ENCODE measurements at places on chromosomes 11 and 22.
A peak's percentile ranks its signal among the peaks of the same experiment; 100 is the strongest.

- DNase-seq: no peak
Observed at GRCh38 chr22:37932401-37932800, 21.0 kb downstream of the C22orf23 start.

GRCh38 chr22:44190381-44190976 is 9.8 kb downstream of the PARVG start:
- DNase-seq: no peak

GRCh38 chr11:33774736-33775466 is 581 bp upstream of the FBXO3 start:
- no peak for DNase-seq

GRCh38 chr11:26753723-26754504 is 32.1 kb upstream of the SLC5A12 start:
- peak; percentile 2 for DNase-seq

- DNase-seq: no peak
Observed at GRCh38 chr22:41907436-41908401, 7.2 kb downstream of the SHISA8 start.

DNA sequence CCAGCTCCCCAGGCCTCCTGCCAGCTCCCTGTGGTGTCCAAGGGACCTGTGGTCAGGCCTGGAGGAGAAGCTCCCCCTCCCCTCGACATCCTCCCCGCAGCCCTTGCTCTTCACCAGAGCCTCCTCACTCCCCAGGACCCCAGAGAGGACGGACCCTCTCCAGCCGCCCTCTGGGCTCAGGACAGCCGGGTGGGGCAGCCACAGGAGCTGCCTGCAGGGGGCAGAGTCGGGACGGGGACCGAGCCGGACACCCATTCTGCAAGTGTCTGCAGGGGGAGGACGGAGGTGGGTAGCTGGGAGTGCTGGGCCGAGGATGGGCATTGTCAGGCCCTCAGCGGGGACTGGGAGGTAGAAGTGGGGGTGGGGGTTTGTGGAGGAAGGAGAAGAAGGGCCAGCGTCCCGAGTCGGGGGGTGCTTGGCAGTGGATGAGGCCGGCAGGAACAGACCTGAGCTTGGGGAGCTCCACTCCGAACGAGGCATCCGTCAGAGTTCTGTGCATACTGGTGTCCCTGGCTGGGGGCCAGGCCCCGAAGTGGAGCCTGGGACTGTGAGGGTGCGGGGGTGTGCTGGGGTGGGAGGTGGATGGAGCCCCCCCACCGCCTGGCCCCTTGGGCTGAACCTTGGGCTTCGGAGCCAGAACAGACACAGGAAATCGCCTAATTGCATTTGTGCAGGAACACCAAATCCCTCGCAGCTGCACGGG is 15.2 kb downstream of the PRR33 start:
- no peak for DNase-seq

DNA sequence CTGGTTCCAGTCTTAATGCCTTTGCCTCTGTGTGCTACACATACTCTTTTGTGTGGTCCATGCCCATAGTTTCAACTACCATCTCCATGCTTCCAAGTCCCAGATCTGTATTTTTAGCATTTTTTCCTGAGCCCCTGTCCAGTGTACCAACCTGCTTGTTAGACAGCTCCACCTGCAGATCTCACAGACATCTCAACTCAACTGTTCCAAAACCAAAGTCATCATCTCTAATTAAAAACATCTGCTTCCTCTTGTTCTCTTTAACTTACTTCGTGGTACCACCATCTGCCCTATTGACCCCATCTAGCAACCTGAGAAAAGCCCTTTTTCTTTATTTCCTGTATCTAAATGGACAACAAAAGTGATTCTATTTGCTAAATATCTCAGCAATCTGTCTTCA is 8.6 kb upstream of the KMT2A start:
- no peak for DNase-seq

- DNase-seq: no peak
Observed at GRCh38 chr11:110062247-110062646, 30.9 kb upstream of the ZC3H12C start.

Data from NCI-H524 treated with DMSO at 0.1 percent for 48 hours (cell line).